ENCODE measurements at places on chromosomes 3 and 15.

DNA sequence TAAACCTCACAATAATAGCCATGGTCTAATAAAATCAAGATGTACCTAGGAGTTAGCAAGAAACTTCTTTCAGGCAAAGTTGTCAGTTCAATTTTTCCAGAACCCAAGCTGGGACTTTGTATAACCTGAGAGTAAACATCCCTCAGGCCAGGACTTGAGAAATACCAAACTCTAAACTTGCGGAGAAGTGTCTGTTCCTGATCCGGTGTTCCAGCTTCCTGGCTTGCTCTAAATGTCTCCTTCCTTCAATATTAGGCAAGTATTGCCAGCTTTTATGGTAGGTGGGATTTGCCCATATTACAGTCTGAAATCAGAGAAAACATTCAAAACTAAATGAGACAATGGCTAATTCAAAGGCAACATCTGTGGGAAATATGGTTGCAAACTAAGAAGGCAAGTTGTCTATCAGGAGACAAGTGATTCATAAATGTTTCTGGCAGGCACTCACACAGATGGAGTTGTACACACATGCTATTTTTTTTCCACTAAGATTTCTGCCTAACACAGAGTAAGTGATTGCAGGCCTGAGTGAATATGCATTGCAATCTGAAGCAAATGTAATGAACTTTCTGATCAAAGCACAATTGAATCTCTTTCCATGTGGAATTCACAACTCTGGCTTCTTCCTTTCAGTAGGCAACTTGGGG lies 88.3 kb upstream of the COL8A1 start:
- no peak for DNase-seq

GRCh38 chr15:28923726-28924280 lies 38.0 kb downstream of the APBA2 start:
- no peak for DNase-seq

GRCh38 chr15:48493084-48493762 lies 152.3 kb downstream of the FBN1 start:
- no peak for DNase-seq

GRCh38 chr15:93249623-93250022 lies 160.6 kb upstream of the RGMA start:
- no peak for DNase-seq

- no peak for DNase-seq
Measured at GRCh38 chr3:6354653-6355052, 506.3 kb upstream of the GRM7 start.

DNA sequence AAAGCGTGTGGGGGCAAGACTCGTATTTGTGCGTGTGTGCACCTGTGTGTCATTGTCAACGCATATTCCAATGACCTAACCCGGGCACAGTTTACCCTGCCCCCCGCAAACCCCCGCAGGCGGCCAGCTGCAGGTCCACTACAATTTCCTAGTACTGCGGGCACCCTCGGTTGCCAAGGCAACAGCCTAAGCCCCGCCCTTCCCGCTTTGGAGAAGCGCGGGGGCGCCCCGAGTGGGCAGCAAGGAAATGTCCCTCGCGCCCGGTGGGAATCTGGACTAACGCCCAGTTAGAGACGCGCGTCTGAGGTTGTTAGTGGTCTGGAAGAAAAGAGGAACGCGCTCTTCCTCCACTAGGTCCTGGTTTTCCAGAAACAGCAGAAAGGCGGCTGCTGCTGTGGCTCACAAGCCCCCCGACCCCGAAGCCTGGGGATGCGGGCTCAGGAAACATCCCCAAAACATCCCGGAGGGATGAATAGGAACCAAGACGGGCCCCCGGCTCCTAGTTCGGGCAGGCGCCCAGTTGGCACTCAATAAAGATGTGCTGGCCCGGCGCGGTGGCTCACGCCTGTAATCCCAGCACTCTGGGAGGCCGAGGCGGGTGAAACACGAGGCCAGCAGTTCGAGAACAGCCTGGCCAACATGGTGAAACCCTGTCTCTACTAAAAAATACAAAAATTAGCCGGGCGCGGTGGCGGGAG lies 1.1 kb downstream of the ABHD14A start:
- DNase-seq, result no peak

DNA sequence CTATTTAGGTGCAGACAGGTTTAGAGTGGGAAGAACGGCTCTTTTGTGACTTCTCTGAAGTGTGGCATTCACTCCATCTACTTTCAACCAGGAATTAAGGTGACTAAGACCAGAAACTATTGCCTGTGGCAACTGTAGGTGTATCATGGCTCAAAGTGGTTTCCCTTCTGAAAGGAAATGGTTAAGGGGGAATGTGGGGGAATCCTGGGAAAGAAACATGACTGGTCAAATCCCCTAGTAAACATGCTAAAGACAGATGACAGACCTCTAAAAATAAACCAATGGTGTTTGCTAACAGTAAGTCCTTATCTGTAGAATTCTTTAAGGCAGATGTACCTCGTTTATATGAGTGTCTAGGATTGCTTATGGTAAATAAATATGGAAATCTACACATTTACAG lies 56.9 kb downstream of the MEGF11 start:
- DNase-seq, result no peak
